ENCODE measurements at places on chromosomes 7 and 10. TPM values are rescaled to one million over a fixed set of nuclear protein-coding genes. Genes with fewer than 3 reads are reported as not detected.

The ZNF277 gene
- total RNA-seq, result 22.9 TPM

DNA sequence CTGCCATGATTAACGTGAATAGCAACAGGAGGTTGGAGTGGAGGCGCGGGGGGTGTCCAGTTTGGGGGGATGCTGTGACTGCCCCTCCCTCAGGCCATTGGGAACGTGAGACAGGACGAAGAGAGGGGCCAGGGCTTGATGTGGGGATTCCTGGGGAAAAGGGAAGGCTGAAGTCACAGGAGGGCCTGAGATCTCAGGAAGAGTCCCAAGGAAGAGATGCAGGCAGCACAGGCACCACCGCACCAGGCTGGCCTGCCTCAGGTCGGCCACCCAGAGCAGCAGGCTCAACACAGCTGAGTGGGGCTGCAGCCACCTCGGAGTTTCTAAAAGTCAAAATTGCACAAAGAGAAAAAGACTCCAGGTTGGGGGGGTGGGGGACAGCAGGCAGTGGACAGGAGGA lies 86.7 kb downstream of the SLIT1 start:
- no peak for DNase-seq

GRCh38 chr7:39238234-39238869 lies 260.6 kb downstream of the POU6F2 start:
- no peak for DNase-seq

GRCh38 chr10:16648366-16648765 lies 126.7 kb upstream of the C1QL3 start:
- DNase-seq, result no peak

- DNase-seq, result no peak
Observed at GRCh38 chr10:58467931-58468635, 44.6 kb upstream of the BICC1 start.

DNA sequence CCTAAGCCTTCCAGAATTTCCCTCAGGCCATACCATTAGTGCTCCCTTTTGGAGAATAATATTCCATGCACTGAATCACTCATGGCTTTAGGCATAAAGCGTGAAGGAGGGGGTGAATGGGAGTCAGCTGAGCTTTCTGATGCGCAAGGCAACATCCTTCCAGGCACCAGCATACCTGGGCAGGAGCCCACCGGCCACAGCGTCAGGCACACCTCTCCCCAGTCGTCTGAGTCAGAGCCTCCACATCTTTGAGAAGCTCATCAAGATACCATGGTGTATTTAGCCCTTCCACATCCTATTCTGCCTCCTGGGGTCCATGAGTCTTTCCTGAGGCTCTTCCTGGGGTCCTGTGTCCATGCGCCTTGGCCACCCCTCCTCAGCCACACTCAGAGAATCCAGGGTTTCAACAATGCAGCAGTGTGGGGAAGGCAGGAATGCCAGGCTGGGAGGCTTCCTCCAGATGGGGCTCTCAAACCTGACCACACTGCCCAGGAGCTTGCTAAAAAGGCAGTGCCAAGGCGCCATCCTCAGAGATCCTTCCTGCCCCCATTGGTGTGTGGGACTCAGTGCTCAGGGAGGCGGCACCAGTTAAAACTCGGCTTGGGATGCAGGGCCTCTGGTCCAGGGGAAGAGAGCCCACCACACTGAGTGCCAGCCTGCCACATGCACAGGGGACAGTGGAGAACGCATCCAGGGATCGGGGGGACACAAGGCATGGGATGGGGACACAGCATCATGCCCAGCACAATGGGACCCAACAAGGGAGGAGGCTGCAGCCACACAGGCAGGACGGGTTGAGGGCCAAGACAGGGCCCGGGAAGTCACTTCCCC lies 31.6 kb downstream of the RASGEF1A start:
- no peak for DNase-seq

The SPACDR gene
- 2.6 TPM for total RNA-seq

GRCh38 chr7:106982415-106982814 lies 62.1 kb upstream of the PRKAR2B start:
- DNase-seq, result peak; percentile 53

- DNase-seq, result no peak
Observed at GRCh38 chr7:8365499-8366110, 67.8 kb upstream of the NXPH1 start.

DNA sequence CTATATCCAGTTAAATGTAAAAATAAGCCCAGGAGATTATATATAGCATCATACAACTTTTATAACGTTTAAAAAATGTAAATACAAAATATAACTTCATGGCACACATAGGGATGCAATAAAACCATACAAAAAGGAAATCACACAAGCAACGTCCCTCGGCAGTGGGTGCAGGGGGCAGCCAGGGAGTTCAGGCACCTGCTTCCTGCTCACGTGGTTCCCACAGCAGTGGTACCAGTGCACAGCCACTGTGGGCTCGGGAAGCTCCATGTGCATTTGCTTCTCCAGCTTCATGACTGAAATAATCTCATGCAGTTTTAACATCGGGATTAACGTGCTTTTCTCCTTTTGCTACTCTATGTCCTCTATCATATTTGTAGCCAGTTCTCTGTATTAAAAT lies 255.5 kb upstream of the CXCL12 start:
- DNase-seq, result no peak

GRCh38 chr7:47290867-47291266 lies 291.0 kb downstream of the TNS3 start:
- DNase-seq, result no peak

Measured in astrocyte (in vitro differentiated cells and primary cell).